Hippocampal formation (tissue), 2 donors: ENCODE measurements at places on chromosomes 5 and 9.

- no peak for DNase-seq
These were observed 54.2 kb downstream of the SLCO4C1 start for GRCh38 chr5:102241809-102242421.

- no peak for DNase-seq
These were observed 385.2 kb upstream of the KLF4 start for GRCh38 chr9:107874591-107875369.

DNA sequence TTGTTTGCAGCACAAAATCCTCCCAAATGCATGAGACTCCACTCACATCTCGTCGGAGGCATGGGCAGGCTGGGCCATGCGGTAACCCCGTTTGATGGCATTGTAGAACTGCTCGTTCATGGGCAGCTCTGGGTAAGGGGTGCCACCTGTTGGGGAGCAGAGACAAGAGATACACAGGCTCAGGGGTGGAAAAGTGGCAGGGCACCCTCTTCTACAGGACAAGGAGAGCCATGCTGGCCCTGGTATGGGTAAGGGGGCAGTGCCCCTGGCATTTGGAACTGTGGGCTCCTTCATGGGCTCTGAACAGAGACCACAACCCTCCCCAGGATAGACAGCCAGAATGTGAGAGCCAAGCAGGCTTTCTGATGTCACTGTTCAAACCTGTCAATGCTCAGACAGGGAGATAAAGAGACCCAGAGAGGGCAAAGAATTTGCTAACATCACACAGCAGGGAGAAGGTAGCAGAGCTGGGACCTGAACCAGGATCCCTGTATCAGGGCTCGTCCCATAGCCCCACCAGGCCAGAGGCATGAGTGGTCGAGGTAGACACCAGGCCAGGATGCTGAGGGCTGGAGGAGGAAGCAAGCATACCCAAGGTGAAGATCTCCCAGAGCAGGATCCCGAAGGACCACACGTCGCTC is 33.2 kb upstream of the CSF1R start:
- DNase-seq: peak; percentile 23

- no peak for DNase-seq
These were observed 12.2 kb downstream of the FPGS start for GRCh38 chr9:127814619-127815511.

- DNase-seq: no peak
These were observed 92.3 kb upstream of the FANCC start for GRCh38 chr9:95409650-95410426.

GRCh38 chr5:173729079-173729765 is 112.8 kb upstream of the BOD1 start:
- DNase-seq: no peak

DNA sequence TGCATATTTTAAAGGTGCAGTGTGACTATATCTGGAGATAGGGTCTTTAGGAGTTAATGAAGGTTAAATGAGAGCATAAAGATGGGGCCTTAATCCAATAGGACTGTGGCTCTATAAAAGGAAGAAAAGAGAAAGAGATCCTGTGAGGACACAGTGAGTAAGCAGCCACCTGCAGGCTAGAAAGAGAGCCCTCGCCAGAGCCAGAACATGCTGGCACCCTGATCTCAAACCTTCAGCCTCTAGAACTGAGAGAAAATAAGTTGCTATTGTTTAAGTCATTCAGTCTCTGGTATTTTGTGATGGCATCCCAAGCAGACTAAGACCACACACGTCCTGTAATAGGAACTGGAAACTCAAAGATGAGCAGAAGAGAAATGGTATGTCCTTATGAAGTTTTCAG is 41.0 kb downstream of the RNF180 start:
- DNase-seq: no peak

DNA sequence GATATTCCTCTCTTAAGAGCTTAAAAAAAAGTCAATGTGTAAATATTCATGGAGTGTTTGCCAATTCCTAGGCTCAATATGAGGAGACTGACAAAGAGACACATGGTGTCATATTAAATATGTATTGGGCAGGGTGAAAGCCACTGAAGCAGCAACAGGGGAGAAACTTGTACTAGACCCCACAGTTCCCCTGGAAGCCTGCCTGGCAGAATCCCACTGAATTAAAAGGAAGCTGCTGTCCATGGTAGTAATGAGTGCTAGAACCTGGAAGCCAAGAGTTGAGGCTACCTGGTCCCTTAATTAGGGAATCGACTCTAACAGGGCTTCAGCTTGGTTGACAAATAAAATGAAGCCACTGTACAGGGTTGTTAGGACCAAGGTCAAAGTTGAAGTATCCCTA is 129.4 kb upstream of the GPR151 start:
- DNase-seq: no peak

- DNase-seq: no peak
These were observed 333.6 kb downstream of the PIK3R1 start for GRCh38 chr5:68548959-68549676.

GRCh38 chr5:156918311-156918845 is 44.6 kb downstream of the TIMD4 start:
- no peak for DNase-seq

GRCh38 chr5:60945813-60946187 is 795 bp downstream of the NDUFAF2 start:
- peak; percentile 40 for DNase-seq

GRCh38 chr5:153459051-153459743 is 31.3 kb upstream of the GRIA1 start:
- no peak for DNase-seq

DNA sequence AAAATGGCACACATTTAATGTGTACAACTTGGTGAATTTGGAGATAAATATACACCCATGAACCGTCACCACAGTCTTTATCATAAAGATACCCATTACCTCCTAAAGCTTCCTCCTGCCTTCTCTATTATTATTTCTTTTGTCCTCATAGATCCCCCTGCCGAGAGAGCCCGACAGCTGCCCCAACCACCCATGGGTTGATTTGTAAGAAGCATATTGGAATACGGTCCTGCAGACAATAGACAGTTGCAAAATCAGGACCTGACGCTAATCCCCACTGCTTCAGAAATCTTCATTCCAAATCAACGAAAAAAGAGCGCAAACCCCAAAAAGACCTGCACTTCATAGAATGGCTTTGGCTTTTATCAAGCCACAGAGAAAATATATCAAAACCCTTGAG is 697.5 kb downstream of the SEMA5A start:
- DNase-seq: no peak

DNA sequence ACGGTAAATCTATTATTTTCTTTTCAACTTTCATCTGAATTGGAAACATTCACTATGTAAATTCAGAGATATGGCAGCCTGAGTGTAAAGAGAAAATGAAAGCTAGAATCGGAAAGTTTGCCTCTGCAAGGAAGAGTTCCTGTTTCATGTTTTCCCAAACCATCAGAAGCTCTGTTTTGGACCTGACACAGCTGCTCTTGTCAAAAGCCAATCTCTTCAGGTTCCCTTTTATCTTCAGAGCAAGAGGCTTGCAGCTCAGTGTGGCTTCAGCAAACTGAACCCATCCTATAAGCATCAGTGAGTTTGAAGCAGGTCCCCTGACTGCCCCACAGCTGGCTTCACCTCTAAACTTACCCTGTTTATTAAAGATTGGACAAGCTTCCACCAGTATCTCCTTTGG is 1099.7 kb downstream of the DTWD2 start:
- DNase-seq: peak; percentile 53

- no peak for DNase-seq
These were observed 532.7 kb upstream of the GRAMD2B start for GRCh38 chr5:125890511-125890931.

- DNase-seq: no peak
These were observed 35.1 kb downstream of the GAS1 start for GRCh38 chr9:86912210-86912609.

- no peak for DNase-seq
These were observed 30.8 kb downstream of the KLHL3 start for GRCh38 chr5:137705106-137705505.

DNA sequence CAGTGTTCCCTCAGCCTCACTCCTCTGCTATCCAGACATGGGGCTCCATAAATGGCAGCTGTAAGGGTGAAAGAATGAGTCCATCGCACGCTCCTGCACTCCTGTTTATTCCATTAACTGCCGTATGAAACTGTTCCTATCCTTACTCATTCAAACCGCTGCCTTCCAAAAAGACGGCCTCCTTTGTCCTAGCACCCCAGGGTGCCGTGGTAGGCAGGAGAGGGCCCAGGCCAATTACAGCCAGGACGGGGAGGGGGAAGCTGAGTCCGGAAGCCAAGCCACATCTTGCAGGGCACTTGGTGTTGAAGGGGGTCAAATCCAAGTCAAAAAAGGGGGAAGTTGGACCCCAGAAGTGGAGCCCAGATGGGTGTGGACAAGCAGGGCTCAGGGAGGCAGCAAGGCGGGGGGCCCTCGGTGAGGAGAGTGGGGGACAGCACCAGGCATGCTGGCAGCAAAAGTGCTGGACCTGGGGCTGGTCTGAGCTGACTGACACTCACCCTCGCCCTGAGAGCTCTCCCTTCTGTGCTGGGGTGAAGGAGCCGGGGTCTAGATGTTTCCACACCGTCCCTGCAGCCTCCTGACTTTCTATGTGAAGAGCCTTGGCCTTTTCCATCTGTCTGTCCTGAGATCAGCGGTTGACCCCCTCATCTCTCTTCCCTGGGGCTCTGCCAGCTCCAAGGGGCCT is 63.3 kb downstream of the COL23A1 start:
- no peak for DNase-seq

- DNase-seq: no peak
These were observed 25.8 kb upstream of the PCA3 start for GRCh38 chr9:76738402-76738801.

- no peak for DNase-seq
These were observed 128.3 kb downstream of the ZCCHC7 start for GRCh38 chr9:37248651-37249163.

- no peak for DNase-seq
These were observed 32.6 kb downstream of the FNBP1 start for GRCh38 chr9:130010151-130010988.

DNA sequence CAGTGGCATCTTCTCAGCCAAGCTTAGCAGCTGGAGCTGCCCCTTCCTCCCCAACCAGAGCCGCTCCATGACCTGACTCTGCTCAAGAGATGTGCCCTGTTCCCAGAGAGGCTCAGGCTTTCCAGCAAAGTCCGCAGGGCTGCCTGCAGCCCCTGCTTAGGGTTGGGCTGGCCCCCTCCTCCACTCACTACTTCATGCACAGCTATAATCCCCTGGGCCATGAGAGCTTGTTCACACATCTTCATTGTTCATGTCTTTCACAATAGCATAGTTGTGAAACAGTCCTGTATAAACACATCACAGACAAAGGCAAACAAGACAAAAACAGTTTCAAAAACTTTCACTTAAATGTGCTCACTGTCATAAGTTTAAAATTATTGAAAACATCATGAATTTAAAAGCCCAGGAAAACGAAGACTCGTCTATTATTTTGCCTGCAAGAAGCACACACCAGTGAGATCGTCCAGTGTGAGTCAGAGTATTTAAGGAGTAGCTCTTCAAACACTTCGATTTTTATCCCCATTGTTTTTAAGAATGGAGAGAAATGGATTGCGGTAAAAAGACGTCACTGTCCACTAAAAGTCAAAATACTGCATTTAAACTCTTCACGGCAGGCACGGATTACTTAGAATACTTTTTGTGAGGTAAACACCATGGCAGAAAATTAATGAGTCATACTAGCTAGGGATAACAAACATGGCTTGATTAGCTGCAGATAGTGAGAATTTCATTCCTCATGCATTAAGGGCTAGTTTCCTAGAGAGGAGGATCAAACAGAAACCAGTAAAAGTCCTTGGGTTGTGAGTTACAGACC is 40.7 kb upstream of the S1PR3 start:
- no peak for DNase-seq

GRCh38 chr5:55856516-55857246 is 5.5 kb downstream of the IL31RA start:
- DNase-seq: no peak
